GM12878 (cell line): ENCODE measurements at places on chromosomes 13 and 19.

GRCh38 chr19:42251572-42252358, 3.2 kb downstream of the ERF start:
- DNase-seq: no peak

- peak; percentile 70 for DNase-seq
Measured at GRCh38 chr19:16446724-16447368, 24.9 kb downstream of the EPS15L1 start.

- no peak for DNase-seq
Measured at GRCh38 chr13:40345149-40345514, 321.3 kb downstream of the FOXO1 start.

GRCh38 chr19:15250640-15250993, 18.4 kb upstream of the EPHX3 start:
- DNase-seq: no peak

DNA sequence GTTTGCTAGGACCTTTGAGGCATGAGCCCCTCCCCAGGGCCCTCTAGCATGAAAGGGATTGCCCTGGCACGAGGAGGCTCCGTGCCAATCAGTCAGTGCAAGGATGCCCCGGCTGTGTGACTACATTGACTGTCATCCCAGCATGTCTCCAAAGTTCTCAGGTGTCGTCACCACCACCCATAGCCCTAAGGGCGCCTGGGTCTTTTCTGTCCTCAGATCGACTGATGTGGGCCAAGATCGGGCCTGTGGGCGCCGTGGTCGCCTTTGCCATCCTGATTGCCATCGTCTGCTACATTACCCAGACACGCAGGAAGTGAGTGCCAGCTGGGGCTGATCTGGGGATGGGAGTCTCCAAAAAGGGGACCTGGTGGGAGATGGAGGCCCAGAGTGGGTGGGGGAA, 18.4 kb downstream of the MAG start:
- DNase-seq: no peak
